ENCODE measurements at places on chromosomes 2 and 18.

GRCh38 chr18:55525845-55526244 is 62.1 kb downstream of the TCF4 start:
- H3K36me3 ChIP-seq: no peaks in the 10 kb centered on the region
- H3K27ac ChIP-seq: no peak overlapping the region
- DNase-seq: no peak
- no peaks in the 10 kb centered on the region for H3K27me3 ChIP-seq
- H3K4me1 ChIP-seq: no peaks in the 10 kb centered on the region

DNA sequence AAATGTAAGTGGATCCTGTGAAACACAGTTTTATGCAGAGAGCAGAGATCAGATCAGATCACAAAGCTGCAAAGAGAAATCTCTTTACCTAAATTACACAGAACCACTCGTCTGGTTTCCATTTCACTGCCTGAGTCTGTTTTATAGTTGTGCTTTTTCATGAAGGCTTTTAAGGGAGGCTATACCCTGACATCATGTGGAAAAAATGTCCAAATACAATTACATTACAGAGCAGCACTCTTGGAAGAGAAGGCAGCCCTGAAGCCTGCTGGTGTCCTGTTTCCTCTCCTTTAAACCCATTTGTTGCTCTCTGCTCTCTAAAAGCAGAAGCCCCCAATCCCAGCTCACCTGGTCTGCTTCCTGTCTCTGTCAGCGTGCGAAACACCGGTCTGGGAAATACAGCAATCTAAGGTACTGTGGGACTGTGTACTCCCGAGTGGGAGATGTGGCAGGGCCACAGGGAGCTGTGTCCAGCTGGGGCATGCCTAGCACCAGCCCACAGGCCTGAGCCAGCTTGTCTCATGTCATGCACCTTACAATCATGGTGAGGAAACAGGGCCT is 24.8 kb upstream of the ZFP36L2 start:
- no peaks in the 10 kb centered on the region for H3K27me3 ChIP-seq
- no peak overlapping the region for H3K4me3 ChIP-seq
- DNase-seq: peak; percentile 57
- no peaks in the 10 kb centered on the region for H3K4me1 ChIP-seq

GRCh38 chr2:173132531-173132930 is 56.9 kb downstream of the MAP3K20 start:
- H3K27ac ChIP-seq: no peak overlapping the region
- H3K4me3 ChIP-seq: no peak overlapping the region
- no peaks in the 10 kb centered on the region for H3K36me3 ChIP-seq

DNA sequence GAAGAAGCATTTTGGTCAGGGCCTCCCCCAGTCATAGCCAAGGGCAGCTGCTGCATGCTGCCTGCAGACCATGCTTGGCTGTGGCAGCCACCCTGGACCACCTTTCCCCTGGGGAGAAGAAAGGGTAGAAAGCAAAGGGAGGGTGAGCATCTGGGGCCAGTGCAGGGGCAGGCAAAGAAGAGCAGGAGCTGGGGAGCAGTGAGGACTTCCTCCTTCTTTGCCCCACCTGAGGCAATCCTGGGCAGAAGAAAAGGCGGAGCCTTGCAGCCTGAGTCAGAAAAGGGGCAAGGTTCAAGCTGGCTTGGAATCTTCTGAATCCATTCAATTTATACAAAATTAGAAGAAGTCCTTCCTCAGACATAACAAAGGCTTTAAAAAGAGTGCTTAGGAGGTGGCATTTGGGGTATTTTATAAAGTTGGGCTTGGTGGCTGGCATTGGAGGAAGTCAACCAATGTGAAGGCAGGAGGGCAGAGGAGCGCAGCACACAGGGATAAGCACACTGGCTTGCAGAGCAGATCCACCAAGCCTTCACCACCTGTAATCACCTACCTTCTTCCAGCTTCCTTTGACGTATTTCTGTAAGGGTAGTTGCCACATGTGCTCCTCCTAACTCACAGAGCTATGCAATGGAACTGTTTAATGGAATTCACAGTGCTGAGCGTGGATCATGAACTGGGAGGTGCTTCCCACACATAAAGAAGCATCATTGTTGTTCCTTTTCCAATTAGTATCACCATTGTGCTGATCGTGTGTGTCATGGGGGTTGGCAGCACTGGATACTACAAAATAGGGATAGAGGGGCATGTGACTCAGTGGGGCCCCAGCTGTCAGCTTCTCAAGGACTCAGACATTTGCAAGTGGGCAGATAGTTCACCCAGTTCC is 154.4 kb upstream of the EPAS1 start:
- no peaks in the 10 kb centered on the region for H3K27me3 ChIP-seq
- H3K27ac ChIP-seq: no peak overlapping the region
- no peaks in the 10 kb centered on the region for H3K36me3 ChIP-seq
- H3K4me3 ChIP-seq: no peak overlapping the region

DNA sequence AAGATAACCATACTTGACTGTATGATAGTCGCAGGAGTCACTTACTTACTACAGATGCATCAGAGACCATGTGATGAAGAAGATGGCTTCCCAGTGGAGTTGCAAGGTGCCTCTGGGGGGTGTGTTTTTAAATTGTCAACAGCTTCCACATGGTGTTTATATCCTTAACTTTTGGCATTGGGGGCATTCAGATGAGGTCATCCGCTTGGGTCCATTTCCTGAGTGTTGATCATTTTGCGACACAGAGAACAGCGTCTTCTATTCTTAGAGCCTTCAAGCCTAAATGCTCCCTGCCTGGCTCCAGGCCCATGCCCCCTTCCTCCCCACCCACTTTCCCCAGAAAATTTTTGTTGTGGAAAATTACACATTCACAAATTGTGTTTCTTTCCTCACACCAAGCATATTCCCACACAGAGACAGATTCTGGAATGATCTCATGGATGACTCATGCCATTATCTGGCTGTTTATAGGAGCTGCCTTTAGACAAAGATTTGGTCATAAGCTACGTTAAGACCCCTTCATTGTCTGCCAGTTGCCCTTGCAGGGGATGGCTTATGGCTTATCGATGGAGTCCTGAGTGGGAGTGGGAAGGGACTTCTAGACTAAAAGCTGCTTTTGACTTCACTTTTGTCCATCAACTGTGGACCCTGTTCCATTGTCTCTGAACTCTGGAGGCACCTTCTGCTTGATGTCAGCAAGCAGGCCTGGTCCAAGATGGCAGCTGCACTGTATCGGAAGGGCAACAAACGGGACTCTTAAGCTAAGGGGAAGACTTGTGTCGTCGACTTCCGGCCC is 91.8 kb downstream of the CABLES1 start:
- no peaks in the 10 kb centered on the region for H3K36me3 ChIP-seq
- peaks cover 14% of the 10 kb centered on the region for H3K4me1 ChIP-seq
- peak; percentile 69 for DNase-seq
- no peak overlapping the region for H3K4me3 ChIP-seq

GRCh38 chr2:106970471-106971261 is 84.7 kb upstream of the ST6GAL2 start:
- no peak overlapping the region for H3K4me3 ChIP-seq
- no peak overlapping the region for H3K27ac ChIP-seq
- no peaks in the 10 kb centered on the region for H3K4me1 ChIP-seq
- no peak for DNase-seq

DNA sequence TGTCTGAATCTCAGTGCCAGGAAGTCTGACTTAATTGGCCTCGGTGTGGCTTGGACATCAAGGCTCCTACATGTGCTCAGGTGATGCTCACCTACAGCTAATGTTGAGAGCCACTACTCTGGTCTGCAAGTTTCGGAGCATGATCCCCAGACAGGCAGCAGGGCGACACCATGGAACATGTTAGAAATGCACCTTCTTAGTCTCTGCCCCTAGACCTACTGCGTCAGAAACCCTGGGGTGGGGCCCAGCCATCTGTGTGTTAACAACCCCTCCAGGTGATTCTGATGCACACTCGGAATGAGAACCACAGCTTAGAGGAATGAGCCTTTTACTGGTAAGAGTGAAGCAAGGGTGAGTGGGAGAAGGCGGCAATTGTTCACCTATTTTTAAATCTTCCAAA is 86.9 kb upstream of the NABP1 start:
- no peak for DNase-seq
- H3K36me3 ChIP-seq: no peaks in the 10 kb centered on the region
- H3K4me3 ChIP-seq: no peak overlapping the region
- no peak overlapping the region for H3K27ac ChIP-seq
- no peaks in the 10 kb centered on the region for H3K4me1 ChIP-seq

- no peak overlapping the region for H3K4me3 ChIP-seq
- DNase-seq: no peak
- no peak overlapping the region for H3K27ac ChIP-seq
- no peaks in the 10 kb centered on the region for H3K4me1 ChIP-seq
- no peaks in the 10 kb centered on the region for H3K27me3 ChIP-seq
Measured at GRCh38 chr2:232603283-232603682, 30.1 kb upstream of the EFHD1 start.

DNA sequence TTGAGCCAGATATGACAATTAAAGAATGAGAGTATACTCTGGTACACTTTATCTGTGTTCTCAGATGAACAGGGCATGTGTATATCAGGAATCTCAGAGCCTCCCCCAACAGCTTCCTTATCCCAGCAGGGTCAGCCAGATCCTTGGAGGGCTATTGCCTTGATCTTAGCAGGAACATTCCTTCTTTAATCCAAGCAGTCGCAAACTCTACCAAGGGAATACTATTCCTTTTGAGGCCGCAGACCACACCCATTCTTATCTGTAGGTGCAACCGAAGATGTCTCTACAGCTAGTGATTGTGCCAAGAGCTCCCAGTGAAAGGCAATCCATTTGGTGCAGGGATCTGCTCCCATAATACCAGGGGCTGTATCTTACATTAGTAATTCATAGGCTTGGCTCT is 118.3 kb upstream of the DOK6 start:
- no peak overlapping the region for H3K4me3 ChIP-seq
- no peak overlapping the region for H3K27ac ChIP-seq
- DNase-seq: no peak
- H3K4me1 ChIP-seq: no peaks in the 10 kb centered on the region
- no peaks in the 10 kb centered on the region for H3K36me3 ChIP-seq
- no peaks in the 10 kb centered on the region for H3K27me3 ChIP-seq

DNA sequence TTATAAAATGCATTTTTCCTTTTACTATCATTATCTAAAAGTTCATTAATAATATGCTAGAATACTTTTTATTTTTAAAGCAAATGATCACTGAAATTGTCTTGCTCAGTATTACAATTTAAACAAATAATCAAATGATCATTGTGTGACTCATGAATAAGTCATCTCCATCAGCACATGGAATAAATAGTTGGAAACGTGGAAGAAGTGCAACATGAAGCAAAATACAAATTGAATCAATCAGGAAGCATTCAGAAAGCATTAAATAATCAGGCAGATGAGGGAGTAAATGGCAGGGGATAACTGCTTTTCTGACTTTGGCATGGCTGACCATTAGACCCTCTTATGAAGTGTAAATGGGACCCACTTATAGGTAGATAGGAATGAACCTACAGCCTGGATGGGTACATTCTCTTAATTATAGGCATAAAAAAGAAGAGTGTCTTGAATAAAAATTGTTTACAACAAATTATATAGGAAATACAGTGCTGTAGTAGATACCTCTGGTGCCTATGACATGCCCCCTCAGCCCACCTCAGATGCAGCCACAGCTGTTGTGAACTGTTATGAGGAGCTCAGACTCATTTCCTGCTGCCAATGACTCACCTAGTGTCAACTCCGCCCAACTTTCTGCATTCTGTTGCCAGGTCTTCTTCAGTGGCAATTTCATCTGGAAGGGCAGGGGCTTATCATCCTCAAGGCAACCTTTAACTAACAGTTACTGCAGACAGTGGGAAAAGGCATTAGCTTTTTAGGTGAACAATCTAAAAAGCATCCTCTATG is 936.0 kb downstream of the TRIB2 start:
- no peak overlapping the region for H3K27ac ChIP-seq
- H3K4me3 ChIP-seq: no peak overlapping the region
- DNase-seq: no peak
- H3K4me1 ChIP-seq: no peaks in the 10 kb centered on the region
- H3K27me3 ChIP-seq: no peaks in the 10 kb centered on the region
- no peaks in the 10 kb centered on the region for H3K36me3 ChIP-seq

- no peaks in the 10 kb centered on the region for H3K36me3 ChIP-seq
- no peak for DNase-seq
- H3K4me1 ChIP-seq: no peaks in the 10 kb centered on the region
- no peaks in the 10 kb centered on the region for H3K27me3 ChIP-seq
- no peak overlapping the region for H3K4me3 ChIP-seq
Measured at GRCh38 chr2:141392517-141393213, 738.2 kb downstream of the LRP1B start.

DNA sequence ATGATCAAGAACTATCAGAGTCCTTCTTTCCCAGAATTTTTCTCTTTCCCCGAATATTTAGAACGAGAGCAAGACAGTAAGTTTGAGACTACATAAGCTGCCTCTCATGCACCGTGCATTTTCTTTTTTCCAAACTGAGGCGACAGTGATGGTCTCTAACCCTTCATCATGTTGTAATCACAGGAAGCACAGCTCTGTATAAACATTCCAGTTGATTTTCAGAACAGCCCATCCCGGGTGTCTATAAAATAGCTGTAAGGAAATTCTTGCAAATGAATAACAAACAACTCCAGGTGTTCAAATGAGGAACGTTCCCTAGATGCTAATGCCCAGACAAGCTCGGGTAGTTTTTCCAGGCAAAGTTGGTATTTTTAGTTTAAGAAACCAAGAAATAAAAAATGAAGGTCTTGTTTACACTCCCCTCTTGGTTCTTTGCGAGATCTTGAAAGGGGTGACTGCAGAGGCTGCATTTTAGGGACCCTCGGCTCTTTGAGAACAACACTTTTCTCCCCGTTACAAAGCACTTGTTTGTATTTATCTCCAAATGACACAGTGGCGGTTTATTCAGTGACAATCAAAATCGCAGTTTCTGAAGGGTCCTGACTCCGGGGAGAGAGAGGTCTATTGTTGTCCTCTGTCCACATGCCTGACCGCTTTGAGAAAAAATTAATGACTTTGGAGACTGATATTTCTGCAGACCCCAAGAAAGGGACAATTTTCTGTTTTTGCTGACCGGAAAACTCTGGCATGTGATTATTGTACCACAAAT is 101.1 kb upstream of the NCK2 start:
- no peak overlapping the region for H3K4me3 ChIP-seq
- no peaks in the 10 kb centered on the region for H3K36me3 ChIP-seq
- no peak for DNase-seq
- no peak overlapping the region for H3K27ac ChIP-seq
- no peaks in the 10 kb centered on the region for H3K4me1 ChIP-seq
- no peaks in the 10 kb centered on the region for H3K27me3 ChIP-seq

DNA sequence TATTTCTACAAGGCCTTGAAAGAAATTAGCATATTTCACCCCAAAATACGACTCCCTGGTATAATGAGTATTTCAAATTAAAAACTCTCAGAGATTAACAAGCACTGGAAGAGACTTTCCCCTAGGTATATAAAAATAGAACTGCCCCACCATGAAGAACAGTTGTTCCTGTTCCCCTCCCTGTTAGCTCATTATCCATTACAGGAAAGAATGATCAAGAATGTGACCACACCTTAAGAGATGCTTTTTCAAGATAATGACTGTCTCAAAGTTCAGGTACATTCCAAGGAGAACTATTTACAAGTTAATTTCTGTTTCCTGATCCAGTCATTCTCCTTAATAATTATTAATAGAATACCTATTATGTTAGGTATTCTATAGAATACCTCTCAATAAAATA is 1220.6 kb upstream of the CDH2 start:
- H3K27me3 ChIP-seq: no peaks in the 10 kb centered on the region
- no peak overlapping the region for H3K4me3 ChIP-seq
- H3K36me3 ChIP-seq: no peaks in the 10 kb centered on the region
- no peak for DNase-seq
